Activated CD8-positive, alpha-beta memory T cell treated with anti-CD3 and anti-CD28 coated beads for 1 hour (primary cell): ENCODE measurements at places on chromosomes 12 and 14.

DNA sequence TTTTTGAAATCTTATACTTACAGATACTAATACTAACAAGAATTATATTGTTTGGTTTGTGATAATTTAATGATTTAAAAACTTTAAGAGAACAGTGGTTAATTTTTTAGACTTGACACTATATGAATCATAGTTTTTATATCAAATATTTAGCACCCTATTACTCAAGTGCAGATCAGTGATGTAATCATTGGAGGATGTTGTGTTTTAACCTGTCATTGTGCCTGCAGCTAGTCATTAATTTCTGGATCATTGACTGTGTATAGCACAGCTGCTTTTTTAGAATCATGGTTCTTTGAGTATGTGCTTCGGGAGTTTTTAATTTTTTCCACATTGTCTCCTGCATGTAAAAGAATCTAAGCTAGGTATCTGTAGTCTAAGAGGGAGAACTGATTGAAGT, 17.3 kb downstream of the ARID4A start:
- no peak for DNase-seq

GRCh38 chr12:81644503-81644902, 114.6 kb downstream of the PPFIA2 start:
- DNase-seq: no peak

GRCh38 chr14:102027951-102028350, 58.9 kb downstream of the HSP90AA1 start:
- DNase-seq: no peak

DNA sequence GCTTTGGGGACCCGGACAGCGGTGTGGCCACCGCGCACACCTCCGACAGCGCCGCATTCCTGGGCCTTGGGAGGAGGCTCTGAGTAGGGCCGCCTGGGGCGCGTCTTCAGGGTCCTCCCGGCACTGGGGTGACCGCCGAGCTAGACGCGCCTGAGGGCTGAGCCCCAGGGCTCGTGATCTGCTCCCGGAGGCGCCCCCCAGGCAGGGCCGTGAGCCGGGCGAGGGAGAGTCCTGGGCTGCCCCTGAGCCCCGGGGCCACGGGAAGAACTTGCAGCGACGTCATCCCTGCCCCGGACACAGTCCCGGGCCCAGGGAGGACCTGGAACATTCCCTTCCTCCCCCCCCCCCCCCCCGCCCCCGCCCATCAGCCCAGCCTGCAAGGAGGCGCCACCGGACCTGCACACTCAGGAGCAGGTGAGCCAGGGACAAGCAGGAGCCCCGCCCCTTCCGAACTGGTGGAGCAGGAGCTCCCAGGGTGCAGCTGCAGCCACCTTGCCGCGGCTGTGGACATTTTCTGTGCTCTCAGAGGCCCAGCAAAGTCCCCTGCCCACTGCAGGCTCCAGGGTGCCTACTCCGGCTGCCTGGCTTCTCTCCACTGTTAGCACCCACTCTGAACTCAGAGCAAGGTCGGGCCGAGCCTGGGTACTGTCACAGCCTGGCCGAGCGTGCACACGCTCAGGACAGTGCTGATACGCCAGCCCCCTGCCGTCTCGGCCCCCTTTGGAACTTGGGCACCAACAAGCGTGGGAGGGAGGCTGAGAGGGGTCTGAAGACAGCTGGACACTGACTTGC, 50.7 kb downstream of the A2M start:
- DNase-seq: no peak
